ENCODE measurements at places on chromosomes 6 and 20. TPM values are rescaled to one million over a fixed set of nuclear protein-coding genes. Genes with fewer than 3 reads are reported as not detected.

Gene PAK5
- total RNA-seq = not detected

Gene OR2J3
- not detected for total RNA-seq

Gene SOBP
- 15.3 TPM for total RNA-seq

Gene SLC22A2
- total RNA-seq = not detected

Gene ANKS1A
- 29.1 TPM for total RNA-seq

Gene DOK5
- total RNA-seq = 1.8 TPM

Gene PTK7
- total RNA-seq = 2.1 TPM

- no peak for DNase-seq
Observed at GRCh38 chr20:32480371-32481241, 104.5 kb downstream of the NOL4L start.

DNA sequence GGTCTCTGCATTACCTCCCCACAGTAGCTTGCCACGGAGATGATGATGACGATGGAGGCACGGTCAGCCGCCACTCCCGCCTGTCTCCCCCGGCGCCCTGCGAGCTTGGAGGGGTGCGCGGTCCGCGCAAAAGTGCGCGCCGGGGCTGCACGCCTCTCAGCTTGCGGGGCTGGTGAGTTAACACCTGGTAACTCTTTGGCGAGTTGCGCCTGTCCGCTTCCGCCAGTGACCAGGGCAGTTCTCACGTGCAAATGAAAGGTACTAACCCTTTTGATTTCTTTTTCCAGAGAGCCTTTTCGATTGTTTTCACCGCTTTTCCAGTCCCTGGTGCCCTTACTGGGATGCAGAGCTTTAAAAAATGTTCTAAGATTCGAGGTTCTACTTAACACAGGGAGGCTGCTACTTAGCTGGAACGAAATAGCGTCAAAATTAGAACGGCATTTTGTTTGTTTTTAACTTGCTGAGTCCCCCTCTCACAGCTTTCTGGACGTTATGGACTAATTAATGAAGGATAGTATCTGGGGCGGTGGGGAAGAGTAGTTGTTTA is 6.2 kb downstream of the GRIK2 start:
- no peak for DNase-seq

DNA sequence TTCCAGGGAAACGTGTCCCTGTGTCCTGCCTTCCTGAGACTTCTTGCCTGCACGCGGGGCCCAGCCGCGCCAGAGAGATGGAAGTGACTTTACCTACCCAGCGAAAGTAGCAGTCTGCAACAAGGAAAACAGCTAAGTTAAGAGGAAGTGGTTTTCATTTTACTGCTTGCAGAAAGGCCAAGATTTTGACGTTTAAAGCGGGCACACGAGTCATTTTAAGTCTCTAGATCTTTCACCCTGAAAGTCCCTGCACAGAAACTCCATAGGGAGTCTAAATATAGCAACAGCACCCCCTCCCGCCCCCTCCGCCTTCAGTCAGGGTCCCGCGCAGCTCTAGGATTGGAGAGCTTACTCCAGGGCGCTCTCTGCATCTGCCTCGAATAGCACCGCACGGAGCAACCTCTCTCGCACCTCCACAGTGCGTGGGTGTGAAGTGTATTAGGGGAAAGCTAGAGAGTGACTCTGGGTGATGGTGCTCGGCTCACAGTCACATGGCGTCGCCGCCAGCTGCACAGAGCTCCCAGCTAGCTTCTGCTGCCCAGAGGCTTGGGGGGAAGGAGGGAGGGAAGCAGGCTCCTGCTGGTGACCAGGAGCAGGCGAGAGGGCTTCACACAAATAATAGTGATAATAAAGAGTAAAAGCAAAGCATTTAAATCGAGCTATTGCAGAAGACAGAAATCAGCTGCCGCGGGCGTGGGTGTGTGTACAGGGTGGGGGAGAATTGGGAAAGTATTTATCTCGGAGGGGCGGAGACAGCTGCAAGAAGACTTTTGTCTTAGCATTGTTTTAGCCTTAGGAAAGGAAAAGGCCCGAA is 1.8 kb upstream of the KCNQ5 start:
- DNase-seq = peak; percentile 40

GRCh38 chr6:156685823-156686222 is 91.4 kb upstream of the ARID1B start:
- no peak for DNase-seq

DNA sequence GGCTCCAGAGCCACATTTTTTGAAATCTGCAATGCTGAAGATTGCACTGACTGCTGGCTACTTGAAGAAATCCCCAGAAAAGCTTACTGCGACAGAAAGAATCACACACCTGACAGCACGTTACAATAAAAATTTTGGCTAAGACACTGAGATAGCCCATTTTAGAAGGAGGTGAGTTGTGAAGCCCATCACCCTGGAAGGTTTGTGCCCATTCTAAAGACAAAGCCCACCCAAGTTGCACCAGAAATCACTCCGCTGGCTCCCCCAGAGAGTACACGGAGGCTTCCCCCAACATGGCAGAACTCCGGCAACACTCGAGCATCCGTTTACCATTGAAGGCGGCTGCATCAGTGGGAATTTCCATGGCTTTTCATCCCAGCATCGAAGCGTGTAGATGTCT is 29.4 kb downstream of the LPA start:
- DNase-seq = peak; percentile 27

DNA sequence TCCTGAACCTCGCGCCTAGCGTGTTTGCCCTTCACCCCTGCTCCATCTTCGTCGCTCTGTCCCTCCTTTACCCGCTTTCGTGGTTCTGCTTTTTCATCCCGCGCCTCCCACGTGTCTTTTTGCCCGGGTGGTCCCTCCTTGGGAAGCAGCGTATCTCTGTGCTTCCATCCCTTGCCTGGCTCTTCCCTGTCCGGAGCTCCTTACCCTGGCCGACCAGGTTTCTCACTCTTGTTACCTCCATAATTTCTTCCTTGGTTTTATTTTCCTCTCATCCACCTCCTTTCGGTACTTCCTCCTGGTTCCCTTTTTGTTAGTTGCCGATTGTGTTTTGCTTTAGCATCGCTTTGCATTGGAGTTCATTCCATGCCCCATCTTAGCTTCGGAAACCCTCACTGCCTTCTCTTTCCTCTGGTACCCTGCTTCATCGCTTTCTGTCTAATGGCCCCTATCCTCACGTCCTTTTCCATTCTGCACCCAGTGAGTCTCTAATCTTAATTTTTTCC is 735 bp downstream of the FAM135A start:
- no peak for DNase-seq

GRCh38 chr6:16337295-16337975 is 99.0 kb downstream of the GMPR start:
- DNase-seq = peak; percentile 97

GRCh38 chr20:36344517-36345132 is 38.5 kb downstream of the DLGAP4 start:
- DNase-seq = peak; percentile 38

DNA sequence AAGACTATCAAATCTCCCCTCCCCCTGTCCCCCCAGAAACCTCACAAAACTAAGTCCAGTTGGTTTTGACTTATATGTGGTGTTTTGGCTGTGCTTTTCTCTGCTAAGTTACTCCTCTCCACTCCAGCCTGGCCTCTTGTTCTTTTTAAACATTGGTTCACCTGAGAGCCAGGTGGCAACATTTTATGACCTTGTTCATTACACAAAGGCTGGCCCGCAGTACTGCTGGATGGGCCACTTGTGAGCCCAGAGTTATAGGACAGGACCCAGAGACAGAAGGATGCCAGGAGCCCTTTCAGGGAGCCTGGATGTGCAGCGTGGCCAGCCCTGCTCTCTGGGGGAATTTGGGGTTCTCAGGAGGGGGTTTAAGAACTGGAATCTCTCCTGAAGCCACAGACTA is 90.0 kb downstream of the RAMACL start:
- no peak for DNase-seq

DNA sequence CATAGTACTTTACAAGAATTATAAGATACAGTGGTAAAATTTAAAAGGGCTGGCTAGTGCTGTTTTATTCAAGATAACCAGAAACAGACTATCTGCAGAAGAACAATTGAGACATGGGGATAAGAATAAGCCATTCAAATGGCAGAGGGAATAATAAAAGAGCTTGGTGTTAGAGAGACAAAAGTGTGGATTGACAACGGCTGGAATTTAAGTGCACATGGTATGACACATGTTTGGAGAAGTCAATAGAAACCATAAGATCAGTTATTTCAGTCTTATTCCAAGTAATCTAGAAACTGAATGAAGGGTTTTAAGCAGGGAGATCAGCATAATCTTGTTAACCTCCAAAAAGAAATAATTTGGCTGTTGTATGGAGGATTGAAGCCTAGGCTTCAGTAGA is 1205.5 kb upstream of the CITED2 start:
- no peak for DNase-seq

- no peak for DNase-seq
Observed at GRCh38 chr6:22102671-22103070, 194.2 kb downstream of the PRL start.

- no peak for DNase-seq
Observed at GRCh38 chr6:73624896-73625295, 28.9 kb downstream of the SLC17A5 start.

DNA sequence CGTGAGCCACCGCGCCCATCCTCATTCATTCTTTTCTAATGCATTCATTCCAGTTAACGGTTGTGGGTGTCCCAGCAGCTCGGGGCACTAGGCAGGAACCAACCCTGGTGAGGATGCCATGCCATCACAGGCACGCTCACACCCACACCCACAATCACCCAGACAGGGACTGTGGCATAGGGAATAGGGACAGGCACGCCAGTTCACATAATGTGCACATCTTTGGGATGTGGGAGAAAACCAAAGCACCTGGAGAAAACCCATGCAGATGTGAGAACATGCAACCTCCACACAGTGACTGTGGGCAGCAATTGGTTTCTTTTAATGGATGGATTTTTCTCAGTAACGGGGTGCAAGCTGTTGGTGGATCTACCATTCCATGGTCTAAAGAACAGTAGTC is 64.3 kb downstream of the IRF4 start:
- no peak for DNase-seq

GRCh38 chr6:99434702-99435530 is 9.8 kb upstream of the PNISR start:
- DNase-seq = no peak

DNA sequence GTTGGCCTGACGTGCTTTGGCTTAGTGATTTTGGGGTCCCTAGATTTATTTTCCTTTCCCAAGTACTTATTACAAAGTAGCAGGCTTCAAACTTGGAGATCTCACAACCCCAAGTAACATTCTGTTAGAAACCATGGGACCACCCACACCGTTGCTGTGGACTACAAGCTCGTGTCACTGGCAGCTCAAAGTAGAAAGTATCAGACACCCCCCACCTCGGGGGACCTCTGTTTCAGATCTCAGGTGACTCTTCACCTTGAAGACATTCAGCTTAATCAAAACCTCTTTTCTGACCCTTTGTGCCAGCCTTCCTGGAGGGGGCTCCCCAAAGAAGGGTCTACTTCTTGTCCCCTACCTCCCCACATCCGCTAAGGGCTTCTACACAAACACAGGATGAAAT is 15.7 kb upstream of the MYT1 start:
- DNase-seq = no peak

DNA sequence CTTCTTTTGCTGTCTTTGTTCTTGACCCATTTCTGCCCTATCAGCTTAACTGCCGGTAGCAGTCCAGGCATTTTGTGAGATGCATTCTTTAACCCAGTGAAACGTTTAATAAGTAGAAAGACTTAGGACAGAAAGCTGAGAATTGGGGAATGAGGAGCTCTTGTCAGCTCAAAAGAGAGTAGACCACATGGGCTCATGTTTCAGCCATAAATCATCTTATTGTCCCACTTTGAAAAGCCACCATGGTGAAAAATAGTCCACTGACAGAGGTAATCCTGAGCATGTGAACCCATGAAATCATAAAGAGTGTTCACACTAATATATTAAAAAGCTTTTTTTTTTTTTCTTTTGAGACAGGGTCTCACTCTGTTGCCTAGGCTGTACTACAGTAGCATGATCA is 16.3 kb downstream of the ORC3 start:
- DNase-seq = no peak

DNA sequence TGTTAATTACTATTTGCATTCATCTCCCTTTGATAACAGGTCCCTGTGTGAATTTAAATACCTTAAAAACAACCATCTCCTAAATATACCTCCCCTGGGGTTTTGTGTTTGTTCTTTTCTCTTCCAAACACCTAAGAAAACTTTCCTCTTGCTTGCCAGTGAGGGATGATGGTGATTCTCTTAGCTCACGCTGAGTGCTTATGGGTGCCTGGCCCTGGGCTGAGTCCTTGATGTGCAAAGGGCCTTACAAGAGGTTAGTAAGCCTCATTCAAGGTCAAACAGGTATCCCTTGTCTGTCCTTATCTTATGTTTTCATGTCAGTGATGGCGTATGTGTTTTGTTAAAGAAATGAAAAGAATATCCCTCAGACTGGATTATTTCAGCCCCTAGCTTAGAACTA is 76.3 kb downstream of the SYCP2L start:
- no peak for DNase-seq

GRCh38 chr6:157683707-157684106 is 139.3 kb upstream of the SNX9 start:
- DNase-seq = no peak
